ENCODE measurements at places on chromosomes 7 and 10.

DNA sequence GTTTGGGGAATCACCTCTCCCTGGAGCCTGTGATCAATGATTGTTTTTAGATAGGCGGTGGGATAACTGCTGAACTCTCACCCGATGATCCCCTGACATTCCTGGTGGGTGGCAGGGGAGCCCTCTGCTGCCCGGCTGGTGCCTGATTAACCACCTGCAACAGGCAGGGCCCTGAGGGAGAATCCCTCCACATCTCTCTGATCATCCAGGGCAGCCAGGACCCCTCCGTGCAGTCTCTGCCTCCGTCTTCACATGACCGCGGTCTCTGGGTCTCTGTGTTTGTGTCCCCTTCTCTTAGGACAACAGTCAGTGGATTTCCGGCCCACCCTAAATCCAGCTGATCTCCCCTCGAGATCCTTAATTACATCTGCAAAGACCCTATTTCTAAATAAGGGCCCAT lies 17.4 kb downstream of the CALML5 start:
- DNase-seq, result no peak

- no peak for DNase-seq
Measured at GRCh38 chr10:49632406-49633317, 18.8 kb downstream of the CHAT start.

GRCh38 chr10:62733654-62734293 lies 70.7 kb upstream of the ADO start:
- no peak for DNase-seq

GRCh38 chr7:77796960-77797359 lies 1.3 kb downstream of the TMEM60 start:
- no peak for DNase-seq

GRCh38 chr10:97666992-97667391 lies 20.0 kb downstream of the AVPI1 start:
- DNase-seq, result no peak

GRCh38 chr10:63822496-63822895 lies 301.3 kb downstream of the REEP3 start:
- DNase-seq, result no peak

GRCh38 chr7:131839967-131840690 lies 283.7 kb upstream of the PODXL start:
- no peak for DNase-seq

DNA sequence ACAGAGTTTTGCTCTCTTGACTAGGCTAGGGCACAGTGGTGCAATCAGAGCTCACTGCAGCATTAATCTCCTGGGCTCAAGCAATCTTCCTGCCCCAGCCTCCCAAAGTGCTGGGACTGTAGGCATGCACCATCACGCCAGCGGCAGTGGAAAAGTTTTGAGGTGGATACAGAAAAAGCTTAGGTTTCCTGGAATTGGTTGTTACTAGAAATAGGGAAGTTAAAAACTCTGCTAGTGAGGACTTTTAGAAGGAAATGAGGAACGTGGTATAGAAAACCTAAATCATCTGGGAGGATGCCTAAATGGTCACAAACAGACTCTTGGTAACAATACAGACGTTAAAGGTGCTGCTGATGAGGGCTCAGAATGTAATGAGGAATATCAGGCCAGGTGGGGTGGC lies 10.9 kb upstream of the SNX8 start:
- no peak for DNase-seq
